ENCODE measurements at places on chromosomes 16 and 17.

DNA sequence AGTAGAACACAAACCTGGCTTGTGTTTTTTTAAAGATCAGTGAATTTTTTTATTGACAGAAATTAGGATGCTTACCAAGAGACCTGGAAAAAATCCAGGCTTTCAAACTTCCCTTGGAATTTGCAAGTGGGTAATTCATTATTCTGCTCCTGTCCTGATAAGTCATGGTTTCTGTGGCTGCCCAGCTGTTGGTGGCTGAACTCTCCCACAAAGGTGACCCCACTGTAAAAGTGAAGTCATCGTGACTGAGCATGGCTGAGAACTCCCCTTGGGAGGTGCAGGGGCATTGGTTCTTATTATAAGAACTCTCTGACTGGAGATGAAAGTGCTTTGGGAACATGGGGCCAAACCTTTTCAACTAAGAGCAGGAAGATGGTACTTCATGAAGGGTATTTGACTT, 46.6 kb upstream of the TANC2 start:
- no peak for DNase-seq

GRCh38 chr16:88339930-88340754, 42.6 kb upstream of the ZNF469 start:
- DNase-seq = no peak

- DNase-seq = no peak
These were observed 10.2 kb downstream of the RANBP10 start for GRCh38 chr16:67796099-67796718.

- DNase-seq = no peak
These were observed 37.8 kb downstream of the ERN1 start for GRCh38 chr17:64092113-64092512.

GRCh38 chr16:66346221-66346620, 20.3 kb upstream of the CDH5 start:
- no peak for DNase-seq

GRCh38 chr17:67276075-67276474, 31.1 kb upstream of the HELZ start:
- DNase-seq = no peak

All from ovary (tissue), 10 donors.